Retinal pigment epithelial cell (primary cell): ENCODE measurements at places on chromosomes 3 and 15.

DNA sequence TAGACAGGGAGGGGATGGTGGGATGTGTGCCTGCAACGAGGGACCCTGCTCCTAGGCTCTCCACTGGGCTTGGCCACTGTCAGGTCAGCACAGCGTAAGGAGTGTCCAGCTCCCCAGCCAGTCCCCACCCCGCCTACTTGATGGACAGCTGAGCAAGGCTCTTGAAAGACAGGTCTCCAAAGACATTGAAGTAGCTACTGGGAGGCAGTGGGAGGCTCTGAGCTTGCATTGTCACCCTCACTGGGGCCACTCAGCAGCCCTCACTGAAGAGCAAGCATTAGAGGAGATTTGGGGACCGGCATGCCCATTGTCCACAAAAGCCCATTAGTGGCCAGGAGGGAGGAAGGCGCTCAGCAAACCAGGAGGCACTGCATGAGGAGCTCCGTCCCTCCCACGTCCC is 146.5 kb downstream of the MEGF11 start:
- no peak for DNase-seq

DNA sequence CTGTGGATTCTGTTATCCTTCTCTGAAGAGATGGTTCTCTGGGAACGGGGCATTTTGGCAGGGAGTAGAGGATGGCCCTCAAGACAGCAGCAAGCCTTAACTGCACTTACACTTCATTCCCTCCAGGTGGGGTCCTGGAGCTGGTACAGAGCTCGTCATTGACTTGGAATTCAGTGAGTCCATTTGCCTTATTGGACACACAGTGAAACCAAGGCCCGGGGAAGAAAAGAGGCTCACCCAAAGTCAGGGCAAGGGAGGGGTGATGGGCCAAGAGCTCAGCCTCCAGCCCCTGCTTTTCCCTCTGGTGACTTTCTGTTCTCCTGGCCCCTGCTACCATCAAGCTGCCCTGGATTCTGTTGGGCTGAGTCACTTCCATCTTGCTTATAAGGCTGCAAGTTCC is 125.6 kb downstream of the ETFA start:
- no peak for DNase-seq

DNA sequence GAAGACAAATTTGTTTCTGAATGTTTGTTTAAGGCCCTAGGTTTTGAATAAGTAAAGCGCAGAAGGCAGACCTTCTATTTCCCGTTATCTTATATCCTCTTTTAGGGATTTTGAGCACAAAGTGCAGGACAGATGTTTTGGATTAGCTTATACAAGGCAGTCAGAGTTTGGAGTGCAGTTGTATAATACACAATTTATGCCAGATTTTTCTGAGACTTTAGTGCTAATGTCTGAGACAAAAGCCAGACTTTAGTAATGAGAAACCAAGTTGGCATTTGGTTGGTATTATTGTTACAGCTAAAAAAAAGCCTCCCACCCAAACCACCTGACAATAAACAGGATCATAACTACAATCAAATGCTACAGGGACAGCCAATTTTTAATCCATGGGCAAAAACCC is 309.9 kb upstream of the SATB1 start:
- no peak for DNase-seq

DNA sequence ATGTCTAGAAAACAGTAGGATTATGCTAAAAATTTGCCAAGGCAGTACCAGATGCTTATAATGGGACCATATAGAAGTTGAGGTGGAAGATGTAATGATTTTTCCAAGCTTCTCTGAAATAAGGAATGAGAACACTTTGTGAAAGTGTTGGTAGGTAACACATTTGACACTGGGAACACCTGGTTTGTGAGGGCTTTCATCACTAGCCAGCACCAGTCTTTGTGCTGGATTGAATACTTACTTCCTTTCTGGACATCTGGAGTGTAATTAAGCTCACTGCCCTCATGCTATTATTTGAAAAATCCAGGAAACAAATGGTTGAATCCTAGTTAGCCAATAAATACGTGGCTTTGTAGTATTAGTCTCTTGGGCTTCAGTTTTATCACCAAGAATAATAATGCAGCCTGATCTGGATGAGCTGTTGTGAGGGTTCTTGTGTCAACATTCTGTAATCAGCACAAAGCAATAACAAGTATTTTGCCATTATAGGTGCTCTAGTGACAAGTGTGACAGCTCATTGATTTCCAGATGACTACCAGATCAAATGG is 12.9 kb downstream of the CCDC80 start:
- no peak for DNase-seq

DNA sequence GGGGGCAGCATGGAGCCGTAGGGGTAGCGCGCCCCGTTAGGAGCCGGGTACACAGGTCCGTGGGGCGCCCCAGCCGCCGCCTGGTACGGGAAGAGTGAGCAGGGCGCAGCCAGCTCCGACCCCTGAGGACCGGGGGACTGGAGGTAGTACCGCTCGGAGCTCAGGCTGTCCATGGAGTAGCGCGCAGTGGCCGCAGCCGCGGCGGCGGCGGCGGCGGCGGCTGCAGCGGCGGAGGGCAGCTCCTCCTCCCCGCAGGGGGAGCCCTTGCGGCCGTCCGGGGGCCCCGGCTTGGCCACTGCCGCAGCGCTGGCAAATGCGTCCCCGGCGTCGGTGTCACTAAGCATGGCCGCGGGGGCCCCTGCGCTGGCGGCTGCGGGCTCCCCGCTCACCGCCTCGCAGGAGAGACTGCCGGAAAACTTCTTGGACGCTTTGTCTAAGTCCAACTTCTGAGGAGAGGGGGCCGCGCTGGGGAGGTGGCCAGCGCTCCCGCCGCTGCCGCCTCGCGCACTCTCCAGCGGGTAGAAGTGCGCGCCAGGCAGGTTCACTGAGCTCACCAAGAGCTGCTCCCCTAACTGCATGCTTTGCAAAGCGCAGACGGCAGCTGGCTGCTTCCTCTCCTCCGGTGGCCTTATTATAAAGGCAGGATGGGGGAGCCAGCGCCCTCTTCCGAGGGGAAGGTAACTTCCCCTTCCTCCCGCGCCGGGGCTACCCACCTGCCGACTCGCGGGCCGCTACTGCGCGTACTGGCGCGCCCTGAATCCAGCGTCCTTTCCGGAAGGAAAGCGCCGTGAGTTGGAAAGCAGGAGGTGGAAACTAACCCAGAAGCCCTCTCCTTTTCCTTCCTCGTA is at the start of gene EOMES:
TSS of gene EOMES (minus strand) at position 607 of the 848 bp plus-strand sequence. CDS start at position 578, 29 bp downstream.
- DNase-seq = no peak

GRCh38 chr15:88776646-88777045 is 26.6 kb upstream of the ACAN start:
- no peak for DNase-seq

DNA sequence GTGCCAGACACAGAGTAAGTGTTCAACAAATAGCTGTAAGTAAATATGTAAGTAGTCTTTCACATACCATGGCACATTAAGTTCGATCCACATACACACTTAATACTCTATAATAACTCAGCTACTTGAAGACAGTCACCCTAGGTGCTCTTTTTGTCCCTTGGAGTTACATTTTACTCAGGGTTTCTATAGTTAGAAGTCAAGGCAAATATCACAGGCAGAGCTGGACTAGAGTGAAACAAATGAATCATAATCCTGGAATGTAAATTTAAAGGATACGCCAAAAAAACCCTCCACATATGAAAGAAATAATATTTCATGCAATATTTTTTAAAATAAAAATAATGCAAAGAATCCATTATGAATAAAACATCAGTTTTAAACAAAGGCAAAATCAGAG is 461.8 kb downstream of the MAGI1 start:
- no peak for DNase-seq

GRCh38 chr3:133986311-133986710 is 43.4 kb downstream of the SLCO2A1 start:
- no peak for DNase-seq

- DNase-seq = no peak
These were observed 4.2 kb downstream of the MYO5A start for GRCh38 chr15:52524223-52525136.

DNA sequence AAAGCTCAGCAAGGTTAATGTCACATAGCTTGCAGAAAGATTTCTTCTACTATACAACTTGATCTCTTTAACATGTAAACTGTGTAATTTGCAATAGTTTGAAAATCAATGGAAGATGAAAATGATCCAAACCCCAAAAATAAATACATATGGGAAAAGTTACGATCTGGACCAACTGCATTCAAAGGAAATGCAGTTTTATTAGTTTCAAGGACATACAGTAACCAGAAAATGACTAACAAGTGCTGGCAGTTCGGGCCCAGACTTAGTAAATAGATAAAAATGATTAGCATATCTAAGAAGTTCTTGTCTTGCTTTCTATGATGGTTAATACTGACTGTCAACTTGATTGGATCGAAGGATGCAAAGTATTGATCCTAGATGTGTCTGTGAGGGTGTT is 37.3 kb upstream of the LEKR1 start:
- DNase-seq = no peak
